OCI-M1 (cell line): ENCODE measurements at places on chromosomes 11 and 22.

GRCh38 chr11:75241906-75242644 is 1.5 kb downstream of the TPBGL start:
- no peak for DNase-seq

GRCh38 chr22:22759371-22759770 is 115.0 kb downstream of the GGTLC2 start:
- DNase-seq, result no peak

GRCh38 chr22:38733724-38734381 is 21.9 kb downstream of the SUN2 start:
- no peak for DNase-seq

DNA sequence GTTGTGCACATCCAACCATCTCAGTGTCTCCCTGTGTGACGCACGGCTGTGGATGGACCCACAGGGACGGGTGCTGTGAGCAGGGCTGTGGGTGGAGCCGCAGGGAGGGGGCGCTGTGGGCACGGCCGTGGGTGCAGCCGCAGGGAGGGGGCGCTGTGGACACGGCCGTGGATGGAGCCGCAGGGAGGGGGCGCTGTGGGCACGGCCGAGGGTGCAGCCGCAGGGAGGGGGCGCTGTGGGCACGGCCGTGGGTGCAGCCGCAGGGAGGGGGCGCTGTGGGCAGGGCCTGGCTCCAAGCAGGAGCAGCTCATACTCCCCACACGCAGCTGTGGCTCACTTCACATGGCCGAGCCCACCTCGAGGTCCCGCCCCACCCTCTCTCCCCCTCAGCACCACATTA is 6.0 kb upstream of the MAPK11 start:
- DNase-seq, result peak; percentile 3

- DNase-seq, result peak; percentile 31
These were observed 28.2 kb downstream of the HSD17B12 start for GRCh38 chr11:43708776-43709175.

DNA sequence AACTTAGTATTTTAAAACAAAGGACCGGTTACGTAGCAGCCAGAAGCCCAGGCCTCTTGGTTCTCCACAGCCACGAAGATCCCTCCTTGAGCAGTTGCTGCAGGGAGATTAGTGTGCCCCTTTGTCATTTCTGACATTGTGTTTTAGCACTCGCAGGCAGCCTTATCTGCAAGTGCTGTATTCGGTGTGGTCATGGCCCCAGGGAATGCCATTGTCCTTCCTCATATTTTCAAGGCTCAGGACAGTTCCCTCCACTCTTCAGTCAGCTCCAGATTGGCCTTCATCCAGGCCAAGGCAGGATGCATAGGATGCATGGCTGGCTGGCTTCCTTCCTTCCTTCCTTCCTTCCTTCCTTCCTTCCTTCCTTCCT is 88.5 kb downstream of the ZBTB16 start:
- DNase-seq, result peak; percentile 97

- no peak for DNase-seq
These were observed 16.7 kb downstream of the MMP7 start for GRCh38 chr11:102513869-102514268.

- peak; percentile 17 for DNase-seq
These were observed 32.0 kb upstream of the CCDC134 start for GRCh38 chr22:41768430-41768829.

DNA sequence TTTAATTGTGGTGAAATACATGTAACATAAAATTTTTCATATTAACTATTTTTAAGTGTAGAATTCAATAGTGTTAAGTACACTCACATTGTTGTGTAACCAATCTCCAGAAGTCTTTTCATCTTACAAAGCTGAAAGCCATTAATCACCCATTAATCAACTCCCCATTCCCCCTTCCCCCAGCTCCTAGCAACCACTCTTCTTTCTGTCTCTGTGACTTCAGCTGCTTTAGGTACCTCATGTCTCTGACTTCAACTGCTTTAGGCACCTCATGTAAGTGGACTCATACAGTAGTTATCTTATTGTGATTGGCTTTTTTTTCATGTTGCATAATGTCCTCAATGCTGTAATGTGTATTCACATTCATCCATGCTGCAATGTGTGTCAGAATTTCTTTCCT is 150.8 kb upstream of the NTM start:
- no peak for DNase-seq

- DNase-seq, result no peak
These were observed 53.6 kb upstream of the INCENP start for GRCh38 chr11:62069986-62070919.
